ENCODE measurements at places on chromosomes 11 and 22.

DNA sequence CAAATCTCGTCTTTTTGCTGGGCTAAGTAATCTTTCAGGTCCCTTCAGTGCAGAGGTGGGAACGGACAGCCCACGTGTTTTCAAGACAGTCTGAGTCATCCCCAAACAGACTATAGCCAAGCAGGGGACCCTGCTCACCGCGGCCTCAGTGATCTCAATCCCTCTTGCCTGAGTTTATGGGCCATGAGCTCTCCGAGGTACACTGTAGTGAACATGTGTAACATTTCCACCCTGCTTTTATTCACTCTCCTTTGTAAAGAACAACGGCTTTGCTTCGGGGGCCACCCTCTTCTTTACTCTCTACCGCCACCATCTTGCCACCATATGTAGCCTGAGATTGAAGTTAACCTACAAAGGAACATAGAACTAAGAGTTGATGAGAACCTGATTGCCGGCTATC, 11.5 kb upstream of the KCTD14 start:
- DNase-seq: no peak

- no peak for DNase-seq
Measured at GRCh38 chr11:15523543-15523942, 408.8 kb downstream of the INSC start.

- no peak for DNase-seq
Measured at GRCh38 chr22:40004836-40005235, 10.1 kb downstream of the FAM83F start.

- no peak for DNase-seq
Measured at GRCh38 chr11:121464352-121464946, 11.7 kb upstream of the SORL1-AS1 start.

DNA sequence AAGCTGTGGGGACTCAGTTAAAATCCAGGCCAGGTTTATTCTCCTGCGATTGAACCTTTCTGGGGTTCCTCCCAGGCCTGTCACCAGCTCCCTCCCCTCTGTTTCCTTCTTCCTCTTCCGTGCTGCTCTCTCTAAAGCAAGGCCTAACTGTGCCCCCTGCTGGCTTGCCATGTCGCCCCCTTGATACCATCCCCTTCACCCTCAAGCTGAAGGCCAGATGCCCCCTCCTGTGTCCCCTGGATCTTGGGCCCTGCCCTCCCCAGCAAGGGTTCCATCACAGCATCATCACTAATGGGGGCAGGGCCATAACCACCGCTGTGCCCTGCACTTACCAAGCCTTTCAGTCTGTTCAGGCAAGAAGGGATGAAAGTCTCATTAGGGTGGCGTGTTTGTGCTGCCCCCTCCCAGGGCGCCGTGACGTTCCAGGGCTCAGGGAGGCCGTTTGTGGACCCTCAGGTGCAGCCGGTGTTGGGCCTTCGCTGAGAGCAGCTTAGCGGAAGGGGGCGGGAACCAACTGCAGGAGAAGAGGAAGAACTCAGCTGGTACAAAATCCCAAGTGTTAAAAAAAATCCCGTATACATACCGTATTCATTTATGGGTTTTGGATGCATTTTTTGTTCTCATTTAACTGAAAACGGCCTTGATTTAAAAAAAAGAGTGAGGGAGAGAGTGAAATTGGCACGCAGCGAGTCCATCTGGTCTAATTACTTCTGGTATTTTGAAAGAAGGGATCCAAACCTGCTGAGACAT, 69.9 kb downstream of the MPPED1 start:
- no peak for DNase-seq

- DNase-seq: no peak
Measured at GRCh38 chr11:44574610-44575287, 9.3 kb downstream of the CD82 start.
